Activated CD4-positive, alpha-beta memory T cell treated with anti-CD3 and anti-CD28 coated beads for 36 hours (primary cell): ENCODE measurements at places on chromosomes 2 and 18. TPM values are rescaled to one million over a fixed set of nuclear protein-coding genes. Genes with fewer than 3 reads are reported as not detected.

The NT5DC4 gene
- not detected for total RNA-seq

DNA sequence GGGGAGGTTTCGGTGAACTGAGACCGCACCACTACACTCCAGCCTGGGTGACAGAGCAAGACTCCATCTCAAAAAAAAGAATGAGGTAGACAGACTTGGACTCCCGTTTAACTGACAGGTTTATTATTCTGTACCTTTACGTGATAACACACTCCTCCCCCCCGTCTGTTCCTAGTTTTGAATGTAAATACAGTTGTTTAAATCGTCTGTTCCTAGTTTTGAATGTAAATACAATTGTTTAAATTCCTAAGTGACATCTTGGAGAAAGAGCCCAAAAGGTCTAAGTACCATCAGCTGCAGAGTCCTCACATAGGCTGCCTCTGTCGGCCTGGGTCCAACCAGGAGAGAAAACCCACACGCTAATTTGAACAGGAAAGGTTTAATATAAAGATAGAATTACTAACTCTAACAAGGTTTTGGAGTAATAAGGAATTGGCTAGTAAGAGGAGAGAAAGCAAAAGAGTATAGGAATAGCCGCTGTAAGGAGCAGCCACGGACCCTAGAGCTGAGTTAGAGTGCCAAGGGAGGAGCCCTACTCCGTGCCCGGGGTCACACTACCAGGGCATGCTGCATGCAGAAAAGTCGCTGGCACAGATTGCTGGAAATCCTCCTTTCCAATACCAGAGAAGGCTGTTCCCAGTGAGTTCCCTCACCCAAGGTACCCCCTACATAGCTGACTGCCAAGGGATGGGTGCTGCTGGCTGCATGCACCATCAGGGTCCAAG, 83.5 kb upstream of the RANBP2 start:
- DNase-seq, result no peak

GRCh38 chr2:205850611-205851010, 168.3 kb downstream of the NRP2 start:
- no peak for DNase-seq

DNA sequence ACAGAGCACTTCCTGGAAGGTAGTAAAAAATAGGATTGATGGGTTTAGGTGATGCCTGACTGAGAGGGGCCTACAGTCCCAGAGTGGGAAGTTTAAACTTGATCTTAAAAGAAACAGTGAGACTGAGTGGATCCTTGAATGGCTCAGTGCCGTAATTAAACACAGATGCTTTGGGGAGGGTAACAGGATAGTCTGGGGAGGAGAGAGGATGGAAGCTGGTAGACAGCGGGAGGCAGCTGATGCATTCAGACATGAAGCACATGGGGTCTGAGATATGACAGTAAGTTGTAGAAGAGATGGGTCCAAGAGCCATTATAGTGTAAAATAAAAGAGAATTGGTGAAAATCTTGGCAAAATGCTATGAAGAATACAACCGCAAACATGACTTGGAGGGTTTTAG, 54.4 kb downstream of the AOX1 start:
- DNase-seq, result no peak
